ENCODE measurements at places on chromosomes 3 and 15.

DNA sequence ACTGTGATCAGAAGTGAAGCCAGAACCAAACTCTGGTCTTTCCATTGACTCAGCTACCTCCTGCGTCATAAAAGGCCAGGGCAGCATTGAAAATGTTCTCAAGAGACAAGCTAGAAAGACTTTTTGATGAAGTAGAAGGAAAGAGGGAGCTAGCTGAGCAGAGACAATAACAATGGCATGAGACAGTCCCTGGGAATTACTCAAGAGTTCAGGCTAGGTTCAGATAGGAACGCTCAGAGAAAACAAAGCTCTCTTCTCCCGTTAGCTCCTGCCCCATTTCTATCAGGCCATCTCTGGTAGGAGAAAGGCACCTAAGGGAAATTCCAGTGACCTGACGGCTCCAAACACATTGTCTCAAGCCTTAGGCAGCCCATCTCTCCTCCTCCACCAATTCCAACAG is 7.0 kb upstream of the OXTR start:
- DNase-seq, result peak; percentile 82

GRCh38 chr15:26590676-26591075 is 182.2 kb downstream of the GABRB3 start:
- no peak for DNase-seq

- DNase-seq, result no peak
Observed at GRCh38 chr3:52350416-52350815, 34.3 kb downstream of the DNAH1 start.

- peak; percentile 48 for DNase-seq
Observed at GRCh38 chr3:32493437-32494414, 8.9 kb downstream of the CMTM6 start.
